NCI-H2081 (cell line): ENCODE measurements at places on chromosomes 1 and 21.

DNA sequence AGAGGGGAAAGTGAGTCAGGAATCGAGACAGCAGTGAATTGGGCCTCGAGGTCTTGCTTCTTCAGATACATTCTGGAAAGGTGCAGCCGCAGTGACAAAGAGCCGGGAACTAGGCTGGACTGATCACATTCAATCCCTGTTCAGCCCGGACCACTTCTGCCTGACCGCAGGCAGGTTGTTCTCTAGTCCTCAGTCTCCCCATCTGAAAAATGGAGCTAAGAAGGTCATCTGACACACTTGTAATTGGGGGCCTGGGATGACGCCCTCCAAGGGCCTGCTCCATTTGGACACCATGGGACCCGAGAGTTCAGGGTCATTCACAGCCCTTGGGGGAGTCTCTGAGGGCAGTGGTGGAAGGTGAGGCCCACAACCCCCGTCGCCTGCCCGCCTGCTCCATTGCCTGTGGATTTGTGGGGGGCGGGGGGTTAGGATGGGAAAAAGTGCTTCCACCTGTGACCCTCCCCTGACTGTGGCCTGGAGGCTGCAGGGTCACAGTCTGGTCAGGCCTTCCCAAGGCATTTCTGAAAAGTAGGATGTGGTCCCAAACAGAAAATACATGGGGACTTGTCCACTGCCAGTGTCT lies 87.9 kb upstream of the CSF3R start:
- no peak for DNase-seq

- DNase-seq = no peak
Observed at GRCh38 chr1:147758379-147759100, 1.9 kb downstream of the GJA5 start.

DNA sequence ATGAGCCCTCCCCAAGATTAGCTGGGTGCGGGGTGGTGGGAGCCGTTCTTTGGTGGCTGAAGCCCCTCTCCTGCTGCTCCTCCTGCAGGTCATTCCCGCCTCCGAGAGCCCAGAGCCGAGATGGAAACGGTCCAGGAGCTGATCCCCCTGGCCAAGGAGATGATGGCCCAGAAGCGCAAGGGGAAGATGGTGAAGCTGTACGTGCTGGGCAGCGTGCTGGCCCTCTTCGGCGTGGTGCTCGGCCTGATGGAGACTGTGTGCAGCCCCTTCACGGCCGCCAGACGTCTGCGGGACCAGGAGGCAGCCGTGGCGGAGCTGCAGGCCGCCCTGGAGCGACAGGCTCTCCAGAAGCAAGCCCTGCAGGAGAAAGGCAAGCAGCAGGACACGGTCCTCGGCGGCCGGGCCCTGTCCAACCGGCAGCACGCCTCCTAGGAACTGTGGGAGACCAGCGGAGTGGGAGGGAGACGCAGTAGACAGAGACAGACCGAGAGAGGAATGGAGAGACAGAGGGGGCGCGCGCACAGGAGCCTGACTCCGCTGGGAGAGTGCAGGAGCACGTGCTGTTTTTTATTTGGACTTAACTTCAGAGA lies 448 bp downstream of the G0S2 start:
- no peak for DNase-seq

- no peak for DNase-seq
Observed at GRCh38 chr1:192496369-192497056, 79.1 kb upstream of the RGS1 start.

DNA sequence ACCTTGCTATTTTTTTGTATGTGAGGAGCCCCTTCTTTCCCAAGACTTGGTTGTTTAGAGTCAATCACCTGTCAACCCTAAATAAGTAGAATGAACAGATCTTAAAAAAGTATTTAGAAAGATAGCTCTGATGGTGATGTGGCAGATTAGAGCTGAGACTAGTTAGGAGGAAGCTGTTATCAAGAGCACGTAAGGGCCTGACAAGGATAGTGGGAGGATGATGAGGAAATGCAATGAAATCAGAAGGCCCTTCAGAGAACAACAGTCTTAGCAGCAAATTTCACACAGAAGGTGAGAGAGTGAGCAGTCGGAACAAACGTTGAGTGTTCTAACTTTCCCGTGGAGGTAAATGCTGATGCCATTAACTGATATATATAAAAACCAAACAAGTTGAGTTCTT lies 15.9 kb upstream of the S1PR1 start:
- no peak for DNase-seq

- DNase-seq = peak; percentile 71
Observed at GRCh38 chr1:181033799-181034451, at the start of gene MR1. TSS of gene MR1 (plus strand) at chr1:181033983. CDS start at chr1:181034008, 25 bp downstream.

- DNase-seq = no peak
Observed at GRCh38 chr1:92882819-92883218, 51.0 kb downstream of the RPL5 start.

DNA sequence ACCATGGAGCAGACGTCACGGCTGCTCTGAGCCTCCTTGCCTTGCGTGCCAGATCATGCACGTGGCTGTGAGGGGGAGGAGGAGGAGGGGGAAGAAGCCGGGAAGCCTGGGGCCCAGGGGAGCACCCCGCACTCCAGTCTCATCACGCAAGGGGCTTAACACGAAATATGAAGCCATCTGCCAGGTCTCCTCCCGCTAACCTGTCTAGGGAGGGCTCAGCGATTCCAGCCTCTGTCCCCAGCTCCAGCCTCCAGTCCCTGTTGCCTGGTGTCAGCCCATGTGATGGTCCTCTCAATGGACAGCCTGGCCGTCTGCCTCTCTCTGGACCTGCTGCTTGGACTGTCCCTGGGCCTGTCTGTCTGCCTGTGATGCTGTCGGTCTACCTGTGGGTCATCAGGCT lies 22.5 kb upstream of the C1QA start:
- DNase-seq = no peak

GRCh38 chr1:37752213-37752582 lies 12.7 kb downstream of the EPHA10 start:
- no peak for DNase-seq

- no peak for DNase-seq
Observed at GRCh38 chr21:38467374-38467773, 30.9 kb downstream of the ERG start.

GRCh38 chr1:59738591-59739015 lies 76.1 kb upstream of the HOOK1 start:
- DNase-seq = no peak

GRCh38 chr1:44371206-44371605 lies 16.1 kb upstream of the ERI3 start:
- DNase-seq = no peak

DNA sequence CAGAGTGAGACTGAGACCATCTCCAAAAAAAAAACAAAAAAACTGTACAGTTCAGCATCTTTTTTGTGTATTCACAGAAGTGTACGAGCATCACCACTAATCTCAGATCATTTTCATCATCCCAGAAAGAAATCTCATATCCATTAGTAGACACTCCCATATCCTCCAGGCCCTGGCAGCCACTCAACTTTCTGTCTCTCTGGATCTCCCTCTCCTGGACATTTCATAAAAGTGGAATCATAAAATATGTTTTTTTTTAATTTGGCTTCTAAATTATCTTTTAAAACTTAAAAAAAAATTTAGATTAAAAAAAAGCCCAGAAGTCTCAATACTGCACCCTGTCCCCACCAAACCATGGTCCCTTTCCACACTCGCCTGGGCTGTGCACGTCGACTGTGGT lies 22.1 kb downstream of the RIPPLY3 start:
- no peak for DNase-seq

GRCh38 chr1:108533351-108534083 lies 26.4 kb upstream of the EEIG2 start:
- DNase-seq = no peak

GRCh38 chr1:68429233-68429808 lies 20.4 kb downstream of the RPE65 start:
- DNase-seq = no peak

DNA sequence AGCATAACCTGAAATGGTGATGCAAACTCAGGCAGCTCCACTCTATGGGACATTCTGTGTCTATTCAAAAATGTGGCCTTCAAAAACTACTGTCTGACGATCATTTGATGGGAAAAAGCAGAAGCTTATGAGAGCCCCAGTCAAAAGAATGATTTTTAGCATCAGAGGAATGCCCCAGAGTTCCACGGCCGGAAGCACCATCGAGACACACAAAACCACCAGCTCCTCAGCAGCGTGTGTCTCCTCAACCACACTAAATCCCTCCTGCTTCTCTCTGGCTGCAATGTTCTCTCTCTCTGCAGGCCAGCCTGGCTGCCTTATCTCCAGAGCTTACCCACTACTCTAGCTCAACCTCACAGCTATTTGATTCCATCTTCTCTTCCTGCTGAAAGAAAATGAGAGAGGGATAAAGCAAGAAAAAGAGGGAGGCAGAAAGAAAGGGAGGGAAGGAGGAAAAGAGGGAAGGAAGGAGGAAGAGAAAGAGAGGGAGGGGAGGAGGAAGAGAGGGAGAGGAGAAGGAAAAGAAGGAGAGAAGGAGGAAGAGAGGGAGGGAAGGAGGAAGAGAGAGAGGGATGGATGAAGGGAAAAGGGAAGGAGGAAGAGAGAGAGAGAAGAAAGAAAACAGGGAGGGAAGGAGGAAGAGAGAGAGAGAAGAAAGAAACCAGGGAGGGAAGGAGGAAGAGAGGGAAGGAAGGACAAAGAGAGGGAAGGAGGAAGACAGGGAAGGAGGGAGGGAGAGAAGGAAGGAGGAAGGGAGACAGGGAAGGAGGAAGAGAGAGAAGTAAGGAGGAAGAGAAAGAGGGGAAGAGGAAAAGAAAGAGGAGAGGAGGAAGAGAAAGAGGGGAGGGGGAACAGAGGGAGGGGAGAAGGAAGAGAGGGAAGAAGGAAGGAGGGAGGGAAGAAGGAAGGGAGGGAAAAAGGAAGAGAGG lies 33.5 kb upstream of the LAPTM5 start:
- DNase-seq = no peak

- no peak for DNase-seq
Observed at GRCh38 chr1:84450910-84451309, 28.2 kb upstream of the RPF1 start.

- no peak for DNase-seq
Observed at GRCh38 chr1:212624976-212625501, 16.5 kb downstream of the ATF3 start.

DNA sequence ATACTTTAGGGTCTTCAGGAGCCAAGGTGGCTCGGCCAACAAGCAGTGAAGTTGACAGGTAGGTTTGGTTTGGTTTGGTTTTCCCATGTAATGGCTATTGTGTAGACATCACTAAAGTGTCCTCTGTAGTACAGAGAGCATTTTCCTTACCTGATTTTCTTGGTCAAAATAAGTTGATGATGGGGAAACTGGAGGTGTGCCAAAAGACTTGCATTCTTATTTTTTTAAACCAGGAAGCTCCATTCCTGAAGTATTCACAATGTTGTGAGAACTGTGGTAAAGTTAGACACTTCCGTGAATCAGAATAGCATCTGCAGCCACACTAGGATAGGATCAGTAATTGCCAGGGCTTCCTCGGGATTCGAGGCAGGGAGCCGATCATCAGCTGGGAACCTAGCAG lies 2.9 kb downstream of the ZBTB37 start:
- no peak for DNase-seq

DNA sequence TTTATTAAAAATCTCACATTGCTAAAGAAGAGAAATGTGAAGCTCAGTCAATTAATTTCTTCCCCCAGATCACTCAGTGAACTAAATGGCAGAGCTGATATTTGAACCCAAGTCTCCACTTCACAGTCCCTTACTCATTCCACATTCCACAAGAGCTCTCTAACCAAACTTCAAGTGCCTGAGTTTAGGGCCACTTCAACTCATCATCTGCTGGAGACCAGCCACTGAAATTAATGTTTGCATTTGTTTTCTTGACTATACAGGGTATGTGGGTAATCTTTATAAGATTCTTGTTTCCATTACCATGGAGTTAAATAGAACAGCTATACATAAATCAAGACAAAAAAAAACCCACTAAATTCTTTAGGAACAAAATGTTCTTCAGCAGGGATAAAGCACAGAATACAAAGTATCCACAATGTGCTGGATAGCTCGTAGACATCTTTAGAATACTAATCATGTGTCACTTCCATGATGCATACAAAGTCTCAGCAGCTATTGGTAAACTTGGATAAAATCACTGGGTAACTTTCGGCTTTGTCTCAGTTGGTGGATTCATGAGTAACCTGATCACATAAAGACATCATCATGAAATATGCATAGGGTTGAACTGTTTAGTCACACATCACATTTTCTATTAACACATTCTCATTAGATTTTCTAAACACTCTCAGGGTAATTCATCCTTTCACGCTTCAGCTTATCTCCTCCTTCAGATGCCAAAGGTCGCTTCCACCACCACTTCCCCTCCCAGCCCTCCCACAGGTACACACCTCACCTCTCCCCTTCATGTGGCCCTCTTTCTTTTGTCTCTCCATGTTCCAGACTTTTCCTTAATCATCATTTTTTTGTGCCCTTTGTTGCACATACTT lies 89.8 kb downstream of the LRRC53 start:
- DNase-seq = peak; percentile 1

GRCh38 chr1:99956755-99957154 lies 13.0 kb upstream of the SLC35A3 start:
- no peak for DNase-seq

GRCh38 chr21:35212393-35213127 lies 163.5 kb upstream of the RUNX1 start:
- DNase-seq = no peak

DNA sequence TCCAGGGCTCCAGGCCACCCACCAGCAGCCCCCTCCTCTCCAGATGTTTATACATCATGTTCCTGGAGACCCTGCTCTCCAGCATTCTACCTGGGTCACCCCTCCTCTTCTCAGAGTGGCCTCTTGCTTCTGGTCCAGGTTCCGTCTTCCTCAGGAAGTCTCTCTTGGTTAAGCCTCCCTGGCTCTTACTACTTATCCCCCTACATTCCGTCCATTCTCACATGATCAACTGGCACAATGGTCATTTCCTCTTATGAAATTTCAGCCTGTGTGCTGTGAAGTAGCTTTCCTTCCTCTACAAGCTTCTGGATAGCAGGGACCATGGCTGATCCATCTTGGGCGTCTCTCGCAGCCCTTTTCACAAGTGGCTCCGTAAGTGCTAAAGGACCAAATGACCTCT lies 33.9 kb upstream of the ATP2B4 start:
- no peak for DNase-seq

- DNase-seq = peak; percentile 3
Observed at GRCh38 chr1:28162151-28162550, 14.3 kb downstream of the PTAFR start.

DNA sequence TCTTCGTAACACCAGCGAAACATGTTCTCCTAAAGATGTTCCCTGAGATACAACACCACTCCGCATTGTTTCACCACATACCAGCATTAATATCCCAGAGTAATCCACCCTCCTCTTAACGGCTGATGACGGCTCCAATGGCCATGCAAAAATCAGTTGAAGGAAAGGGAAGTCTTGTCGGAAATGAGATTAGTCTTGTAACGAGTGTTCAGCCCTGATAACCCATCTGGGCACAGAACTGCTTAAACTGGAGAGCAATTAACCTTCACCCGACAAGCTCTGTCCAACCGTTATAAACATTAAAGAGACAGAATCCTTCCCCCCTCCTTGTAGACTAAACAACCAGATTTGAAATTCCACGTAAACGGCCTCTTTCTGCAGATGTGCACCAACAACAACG lies 21.9 kb downstream of the ERG start:
- no peak for DNase-seq
